ENCODE measurements at places on chromosomes 4 and X. TPM values are rescaled to one million over a fixed set of nuclear protein-coding genes. Genes with fewer than 3 reads are reported as not detected.

DNA sequence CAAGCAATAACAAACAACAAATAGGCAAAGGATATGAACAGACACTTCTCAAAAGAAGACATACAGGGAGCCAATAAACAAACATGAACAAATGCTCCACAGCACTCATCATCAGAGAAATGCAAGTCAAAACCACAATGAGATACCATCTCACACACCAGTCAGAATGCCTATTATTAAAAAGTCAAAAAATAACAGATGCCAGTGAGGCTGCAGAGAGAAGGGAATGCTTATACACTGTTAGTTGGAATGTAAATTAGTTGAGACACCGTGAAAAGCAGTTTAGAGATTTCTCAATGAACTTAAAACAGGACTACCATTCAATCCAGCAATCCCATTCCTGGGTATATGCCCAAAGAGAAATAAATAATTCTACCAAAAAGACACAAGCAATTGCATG is 129.8 kb upstream of the MAGEB2 start:
- no peak for DNase-seq

DNA sequence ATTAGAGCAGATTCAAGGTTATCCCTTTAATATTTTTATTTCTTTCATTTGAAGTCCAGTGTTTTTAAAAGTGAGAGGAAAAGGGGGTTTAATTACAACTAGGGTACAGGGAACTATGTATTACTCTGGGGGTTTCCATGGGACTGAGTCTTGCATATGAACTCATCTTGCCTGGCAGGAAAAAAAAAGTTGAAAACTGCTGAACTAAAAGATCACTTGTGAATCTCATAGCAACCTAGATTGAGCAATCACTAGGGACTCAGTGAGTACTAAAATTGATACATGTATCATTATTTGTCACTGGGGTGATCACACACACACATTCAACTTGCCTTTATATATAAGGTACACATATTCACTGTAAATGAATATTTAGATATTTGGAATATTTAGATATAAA is 180.7 kb upstream of the SFRP2 start:
- DNase-seq, result no peak

DNA sequence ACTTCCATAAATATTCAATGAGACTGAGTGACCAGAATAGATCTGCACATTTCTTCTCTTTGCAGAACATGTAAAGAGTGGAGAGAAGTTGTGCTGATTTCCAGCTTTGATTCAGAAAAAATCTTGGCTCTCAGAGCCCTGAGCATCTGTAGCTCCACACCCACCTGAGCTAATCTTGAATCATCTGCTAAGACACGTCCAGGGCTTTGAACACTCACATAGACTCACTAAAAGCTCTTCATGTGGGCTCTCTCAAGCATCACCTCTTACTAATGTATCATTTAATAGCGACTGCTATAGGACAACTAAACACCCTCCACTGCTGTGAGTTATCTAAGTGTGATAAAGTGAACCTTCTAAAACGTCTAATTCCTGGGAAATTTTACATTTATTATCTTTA is 147.7 kb upstream of the GRIA3 start:
- DNase-seq, result no peak

TMEM175 gene
- total RNA-seq, result 20.7 TPM

GPR78 gene
- total RNA-seq, result 0.06 TPM

HSFX1 gene
- 2.3 TPM for total RNA-seq

GRCh38 chrX:44019911-44020310 is 46.7 kb upstream of the NDP start:
- DNase-seq, result no peak

GRCh38 chrX:53050841-53051240 is 2.3 kb downstream of the GPR173 start:
- DNase-seq, result no peak

Data from left cardiac atrium (tissue), 4 donors.